Activated naive CD4-positive, alpha-beta T cell (primary cell): ENCODE measurements at places on chromosomes 11 and 22.

GRCh38 chr11:103326070-103326794 is 217.0 kb downstream of the DYNC2H1 start:
- DNase-seq = no peak

- DNase-seq = no peak
Observed at GRCh38 chr22:48490500-48491411, 1336.9 kb downstream of the BRD1 start.

DNA sequence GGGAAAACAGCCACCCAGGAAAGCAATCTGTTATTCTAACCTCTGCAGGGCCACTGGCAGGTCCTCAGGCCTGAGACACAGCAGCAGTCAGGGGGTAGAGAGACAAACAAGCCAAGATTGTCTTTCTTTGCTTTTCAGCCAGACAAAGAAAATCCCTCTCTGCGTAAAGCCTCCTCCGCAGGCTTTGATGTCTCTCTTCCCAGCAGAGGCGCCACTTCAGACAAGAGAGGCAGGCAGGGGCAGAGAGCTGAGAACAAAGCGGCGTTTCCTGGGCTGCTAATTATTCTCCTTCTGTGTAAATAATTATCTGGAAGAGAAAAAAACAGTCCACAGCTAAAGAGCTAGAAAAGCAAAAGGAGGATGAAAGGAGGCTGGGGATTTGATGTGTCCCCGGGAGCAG is 102.7 kb upstream of the SEZ6L start:
- no peak for DNase-seq

- DNase-seq = no peak
Observed at GRCh38 chr22:38540701-38541100, 29.3 kb downstream of the DMC1 start.

- no peak for DNase-seq
Observed at GRCh38 chr22:49601614-49602321, 225.9 kb downstream of the BRD1 start.

DNA sequence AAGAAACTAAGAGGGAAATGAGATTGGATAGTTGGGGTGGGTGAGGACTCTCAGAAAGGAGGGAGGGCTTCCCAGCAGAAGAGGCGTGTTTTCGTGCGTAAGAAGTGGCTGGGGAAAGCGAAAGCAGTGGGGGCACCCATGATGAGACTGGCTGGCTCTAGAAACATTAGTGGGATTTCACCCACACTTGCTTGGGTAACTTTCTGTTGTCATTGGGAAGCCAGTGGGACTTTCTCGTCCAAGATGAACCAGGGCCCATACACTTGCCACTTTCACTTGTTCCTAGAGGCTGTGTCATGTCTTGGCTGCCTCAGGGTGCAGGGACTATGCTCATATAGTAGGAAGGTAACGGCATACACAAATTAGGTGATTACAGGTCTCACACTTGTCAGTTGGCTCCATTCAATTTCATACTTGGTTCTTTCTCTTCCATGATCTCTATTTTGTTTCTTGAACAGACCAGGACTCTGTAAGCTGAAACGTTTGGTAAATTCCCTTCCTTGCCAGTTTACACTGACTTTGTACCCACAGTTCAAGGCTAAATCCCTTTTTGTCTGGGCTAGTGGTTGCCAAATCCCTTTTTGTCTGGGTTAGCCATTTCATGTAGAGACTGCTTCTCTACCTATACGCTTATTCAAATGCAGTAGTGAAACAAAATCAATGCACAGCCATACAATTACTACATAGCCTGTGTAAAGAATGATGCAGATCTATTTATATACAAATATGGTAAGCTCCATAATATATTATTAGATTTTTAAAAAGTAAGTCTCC is 42.0 kb upstream of the CXCR5 start:
- DNase-seq = no peak

- DNase-seq = no peak
Observed at GRCh38 chr11:110165039-110165925, 72.1 kb downstream of the ZC3H12C start.

DNA sequence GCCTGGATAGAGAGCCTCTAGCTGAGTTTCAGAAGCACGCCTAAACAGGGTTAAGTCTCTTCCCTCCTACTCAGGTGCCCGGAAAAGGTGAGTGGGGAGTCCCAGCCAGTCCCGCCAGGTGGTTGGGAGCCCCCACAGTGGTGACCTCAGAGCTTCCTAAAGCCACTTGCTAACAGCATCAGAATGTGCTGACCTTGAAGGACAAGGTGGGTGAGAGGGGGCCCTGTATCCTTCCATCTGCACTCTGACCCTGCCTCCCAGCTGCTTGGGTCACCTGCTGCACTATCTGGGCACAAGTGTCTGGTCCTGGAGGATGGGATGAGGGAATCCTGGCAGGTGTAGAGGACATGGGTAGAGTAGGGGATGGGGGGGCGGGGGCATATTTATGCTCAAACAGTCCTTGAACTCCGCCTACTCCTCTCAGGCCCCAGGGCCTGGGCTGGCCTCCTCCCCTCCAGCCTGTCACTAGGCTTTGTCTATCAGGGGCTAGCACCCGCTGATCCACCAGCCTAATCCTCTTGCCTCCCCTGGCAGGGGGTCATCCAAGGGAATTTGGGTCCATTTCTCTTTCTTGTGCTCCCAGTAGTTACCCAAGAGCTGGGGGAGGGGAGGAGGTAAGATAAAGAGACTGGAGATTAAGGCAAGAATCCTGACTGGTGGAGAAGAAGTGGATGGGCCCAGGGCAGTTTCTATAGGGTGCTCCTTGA is 3.4 kb downstream of the USP2 start:
- no peak for DNase-seq

DNA sequence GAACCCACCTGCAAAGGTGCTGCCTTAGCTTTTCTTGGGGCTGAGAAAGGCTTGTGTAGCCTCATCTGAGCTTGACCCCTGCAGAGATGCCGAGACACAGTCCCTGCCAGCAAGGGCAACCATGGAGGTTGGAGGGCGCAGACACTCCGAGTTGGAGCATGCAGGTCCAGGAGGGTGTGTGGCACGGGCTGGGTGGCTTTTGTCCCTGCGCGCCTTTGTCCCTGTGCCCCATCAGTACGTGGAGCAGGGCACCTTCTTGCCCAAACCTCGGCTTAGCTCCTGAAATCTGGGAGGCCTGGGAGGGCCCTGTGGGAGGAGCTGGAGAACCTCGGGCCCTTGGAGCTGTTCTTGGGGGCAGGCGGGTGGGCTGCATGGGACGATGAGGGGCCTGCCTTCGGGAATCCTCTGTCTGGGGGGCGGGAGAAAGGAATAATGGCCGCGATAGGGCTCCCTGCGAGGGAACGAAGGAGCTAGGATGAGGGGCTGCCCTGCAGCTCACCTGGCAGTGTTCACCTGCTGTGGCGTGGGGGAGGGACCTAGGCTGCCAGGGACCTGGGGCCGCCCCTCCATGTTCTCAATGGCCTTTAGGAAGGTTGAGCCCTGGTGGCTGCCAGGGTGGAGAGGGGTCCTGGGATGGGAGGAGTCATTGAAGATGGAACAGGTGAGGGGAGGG is 3.4 kb downstream of the BRSK2 start:
- DNase-seq = no peak

DNA sequence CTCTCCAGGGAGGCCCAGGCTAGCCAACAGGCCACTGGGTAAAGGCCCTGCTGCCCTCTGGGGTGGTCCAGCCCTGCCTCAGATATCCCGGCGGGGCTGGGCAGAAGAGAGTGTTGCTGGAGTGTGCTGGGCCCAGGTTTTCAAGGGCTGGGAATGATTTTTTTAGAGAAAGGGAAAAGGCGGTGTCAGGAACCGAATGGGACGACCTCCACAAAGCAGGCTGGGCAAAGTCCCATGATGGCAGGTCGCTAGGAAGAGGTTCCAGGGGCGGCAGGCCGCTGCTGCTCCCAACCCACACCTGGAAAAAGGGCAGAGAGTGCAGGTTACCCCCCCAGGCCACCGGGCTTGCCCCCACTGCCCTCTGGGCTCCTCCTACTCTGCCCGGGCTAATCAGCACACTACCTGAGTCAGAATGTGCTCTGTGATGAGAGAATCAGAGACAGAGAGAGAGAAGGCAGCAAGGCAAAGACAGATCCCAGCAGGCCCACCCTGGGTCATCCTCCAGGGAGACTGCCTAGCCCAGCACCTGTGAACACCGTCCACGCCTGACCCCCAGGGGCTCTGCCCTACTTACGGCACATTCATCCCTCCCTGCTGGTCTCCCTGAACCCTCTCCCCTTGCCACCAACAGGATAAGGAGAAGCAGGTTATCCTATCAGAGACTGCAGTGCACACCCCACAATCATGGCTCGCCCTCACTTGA is 4.6 kb downstream of the PATZ1 start:
- no peak for DNase-seq

GRCh38 chr22:34784056-34784455 is 281.9 kb upstream of the ISX start:
- DNase-seq = no peak

- DNase-seq = no peak
Observed at GRCh38 chr11:11691296-11692151, 69.7 kb upstream of the GALNT18 start.

DNA sequence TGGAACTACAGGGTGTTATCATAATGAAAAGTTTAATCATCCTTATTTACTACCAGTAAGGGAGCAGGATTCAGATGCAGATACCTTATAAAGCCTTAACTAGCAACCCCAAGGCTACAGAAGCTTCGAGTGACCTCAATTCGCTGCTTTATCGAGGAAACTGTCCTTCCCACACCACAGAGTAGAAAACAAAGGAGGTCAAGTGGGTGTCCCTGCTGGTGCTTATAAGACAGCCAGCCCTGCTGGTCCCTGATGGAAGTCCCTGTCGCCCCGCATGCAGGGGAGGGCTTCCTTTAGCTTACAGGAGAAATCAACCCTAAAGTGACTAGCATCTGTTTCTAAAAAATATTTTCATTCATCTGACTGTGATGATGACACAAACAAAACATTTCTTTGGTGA is 7.3 kb downstream of the MN1 start:
- no peak for DNase-seq

DNA sequence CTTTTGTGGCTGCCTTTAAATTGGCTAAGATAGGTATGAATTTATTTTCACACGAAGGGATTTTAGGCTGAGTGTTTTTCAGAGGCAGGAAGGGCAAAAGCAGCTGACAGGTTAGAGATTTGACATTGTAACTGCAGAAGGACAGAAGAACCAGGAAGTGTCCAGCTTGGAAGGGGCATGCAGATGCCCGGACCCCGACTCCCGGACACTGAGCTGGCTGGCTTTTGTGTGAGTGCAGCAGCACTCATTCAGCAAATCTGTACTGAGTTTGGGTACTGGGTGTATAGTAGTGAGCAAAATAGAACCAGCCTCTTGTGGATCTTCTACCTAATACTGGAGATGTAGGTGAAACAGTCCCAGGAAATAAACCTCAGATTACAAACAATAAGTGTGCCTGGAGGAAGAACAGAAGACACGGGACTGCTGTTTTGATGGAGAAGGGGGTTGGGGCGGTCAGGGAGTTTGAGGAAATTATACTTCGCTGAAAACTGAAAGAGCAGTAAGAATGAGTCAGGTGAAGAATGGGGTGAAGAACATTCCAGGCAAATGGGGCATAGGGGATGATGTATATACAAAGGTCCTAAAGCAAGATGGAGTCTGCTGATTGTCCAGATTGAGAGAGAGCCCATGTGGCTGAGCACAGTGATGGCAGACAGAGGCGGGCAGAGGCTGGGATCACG is 64.6 kb downstream of the PPFIBP2 start:
- no peak for DNase-seq

- DNase-seq = no peak
Observed at GRCh38 chr11:61961570-61962212, 5.7 kb downstream of the FTH1 start.

- DNase-seq = no peak
Observed at GRCh38 chr11:46253258-46254132, 24.0 kb upstream of the CREB3L1 start.

- DNase-seq = no peak
Observed at GRCh38 chr11:111395081-111395480, 16.0 kb upstream of the POU2AF1 start.

DNA sequence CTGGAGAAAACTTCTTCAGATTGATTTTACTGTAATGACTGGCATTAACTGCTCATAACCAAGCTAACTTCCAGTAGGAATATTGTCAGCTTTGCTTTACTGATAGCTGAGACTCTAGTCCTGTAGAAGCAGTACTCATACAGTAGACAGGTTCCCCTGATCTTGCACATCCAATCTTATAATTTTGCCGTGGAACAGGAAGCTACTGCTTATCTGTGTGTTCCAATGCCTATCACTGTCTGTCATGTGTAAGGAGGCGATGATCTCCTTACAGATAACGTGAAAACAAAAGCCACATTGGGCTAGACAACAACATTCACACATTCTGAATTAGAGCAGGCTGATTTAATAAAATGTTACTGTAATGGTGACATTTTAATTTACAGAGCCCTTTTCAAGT is 13.2 kb downstream of the HSD17B12 start:
- DNase-seq = no peak

DNA sequence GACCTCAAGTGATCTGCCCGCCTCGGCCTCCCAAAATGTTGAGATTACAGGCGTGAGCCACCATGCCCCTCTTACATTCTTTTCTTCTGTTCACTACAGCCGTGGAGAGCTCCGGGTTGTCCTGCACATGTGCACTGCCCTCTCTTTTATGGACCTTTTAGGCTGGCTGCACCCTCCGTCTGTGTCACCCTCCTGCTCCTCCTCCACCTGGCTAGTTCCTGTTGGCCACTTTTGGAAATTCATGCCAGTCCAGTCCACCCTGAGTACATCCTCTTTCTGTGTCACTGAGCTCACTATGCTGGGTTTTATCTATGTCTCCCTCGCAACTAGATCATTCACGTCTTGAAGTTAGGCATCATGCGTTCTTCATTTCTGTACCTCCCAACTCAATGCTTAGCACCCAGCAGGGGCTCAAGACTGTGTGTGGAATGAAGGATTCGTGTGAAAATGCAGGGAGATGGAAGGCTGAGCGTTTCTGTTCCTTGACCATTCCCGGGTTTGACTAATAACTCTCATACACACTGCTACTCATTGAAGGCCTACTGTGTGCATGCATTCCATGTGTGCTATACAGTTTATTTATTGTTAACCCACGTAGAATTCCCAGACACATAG is 60.6 kb downstream of the PTPRJ start:
- no peak for DNase-seq

GRCh38 chr11:67314218-67314617 is 10.9 kb downstream of the SSH3 start:
- DNase-seq = no peak

DNA sequence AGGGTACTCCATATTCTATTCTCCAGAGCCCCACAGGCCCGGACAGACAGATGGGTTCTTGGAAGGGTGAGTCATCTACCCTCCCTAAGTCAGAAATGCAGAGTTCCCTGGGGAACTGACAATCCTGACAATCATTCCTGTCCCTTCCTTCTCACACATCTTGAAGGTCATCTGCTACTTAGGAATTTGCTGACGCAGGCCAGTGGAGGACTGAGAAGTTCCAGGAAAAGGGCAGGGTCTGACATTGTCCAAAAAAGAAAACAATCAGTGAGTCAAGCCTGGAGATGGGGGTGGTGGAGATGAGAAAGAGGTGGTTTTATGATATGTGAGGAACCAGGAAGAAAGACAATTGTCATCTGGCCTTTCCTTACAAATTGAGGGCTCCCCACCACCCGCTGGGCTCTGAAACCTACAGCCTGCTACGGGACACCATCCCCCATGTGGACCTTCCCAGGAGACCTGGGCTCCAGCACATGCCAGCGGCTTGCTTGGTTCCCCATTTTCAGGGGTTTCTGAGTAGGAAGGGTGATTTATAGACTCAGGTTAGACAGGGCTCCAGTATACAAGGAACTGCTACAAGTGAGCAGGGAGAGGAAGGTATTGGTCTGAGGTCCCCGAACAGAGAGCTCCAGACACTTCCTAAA is 12.9 kb downstream of the CD59 start:
- DNase-seq = no peak
